Activated naive CD4-positive, alpha-beta T cell treated with anti-CD3 and anti-CD28 coated beads for 36 hours (primary cell): ENCODE measurements at places on chromosomes 6 and 20.
A peak's percentile ranks its signal among the peaks of the same experiment; 100 is the strongest.

DNA sequence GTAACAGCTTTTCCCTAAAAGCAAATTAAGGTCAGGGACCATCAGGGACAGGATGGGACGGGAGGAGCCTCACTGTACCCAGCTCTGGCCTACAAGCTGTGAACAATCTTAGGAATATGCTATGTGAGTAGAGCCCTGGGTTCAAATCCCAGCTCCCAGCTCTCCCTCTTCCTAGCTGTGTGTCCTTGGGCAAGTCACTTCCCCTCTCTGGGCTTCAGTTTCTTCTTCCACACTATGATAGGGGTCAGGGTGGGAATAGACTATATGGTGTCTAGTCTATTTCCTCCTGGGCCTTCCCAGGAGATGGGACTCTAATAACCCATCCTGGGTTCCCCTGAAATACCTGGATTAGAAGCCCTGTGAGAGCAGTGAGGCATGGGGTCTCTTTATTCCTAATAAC, 41.6 kb downstream of the CPNE5 start:
- no peak for DNase-seq

DNA sequence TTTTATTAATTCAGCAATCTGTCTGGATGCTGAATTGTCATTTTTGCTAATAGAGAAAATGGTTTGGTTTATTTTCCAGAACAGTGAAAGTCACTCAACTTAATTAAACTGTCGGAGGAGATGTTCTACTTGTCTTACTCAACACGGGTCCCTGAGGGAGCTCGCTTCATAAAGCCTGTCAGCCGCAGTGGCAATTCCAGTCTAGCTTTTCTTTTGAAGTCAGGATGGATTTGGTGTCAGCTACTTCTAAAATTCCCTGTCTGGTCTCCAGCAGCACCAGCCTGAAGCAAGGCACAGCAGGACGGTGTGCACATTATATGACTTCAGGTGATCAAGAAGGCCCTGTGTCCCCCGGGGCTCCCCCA, 261.5 kb downstream of the SLC24A3 start:
- DNase-seq: no peak

- no peak for DNase-seq
Observed at GRCh38 chr6:152085451-152085921, 278.0 kb downstream of the ESR1 start.

- no peak for DNase-seq
Observed at GRCh38 chr6:132209351-132209750, 191.9 kb downstream of the MOXD1 start.

DNA sequence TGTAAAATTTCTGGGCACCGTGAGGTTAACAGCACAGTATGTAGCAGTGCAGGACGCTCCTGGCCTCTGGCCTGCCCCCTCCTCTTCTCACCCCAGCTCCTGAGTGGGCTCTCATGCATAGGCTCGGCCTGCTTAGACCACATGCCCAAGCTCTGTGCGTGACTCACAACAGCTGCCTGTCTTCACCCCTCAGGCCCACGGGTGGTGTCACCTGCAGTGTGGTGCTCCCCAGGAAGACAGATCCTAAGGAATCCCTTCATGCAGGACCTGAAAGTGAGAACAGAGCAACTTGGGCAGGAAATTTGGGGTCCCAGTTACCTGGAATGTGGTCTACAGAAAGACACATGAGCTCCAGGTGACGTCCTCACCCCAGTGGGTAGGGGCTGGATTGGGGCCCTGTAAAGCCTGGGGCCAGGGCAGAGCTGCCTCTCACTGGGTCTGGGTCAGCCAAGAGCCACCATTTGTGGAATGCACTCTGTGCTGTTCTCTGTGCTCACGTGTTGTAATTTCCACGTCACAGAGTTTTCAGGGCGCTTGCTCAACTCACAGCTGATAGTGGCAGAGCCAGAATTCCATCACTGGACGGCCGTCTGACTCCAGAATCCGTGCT, 37.0 kb upstream of the PXDC1 start:
- DNase-seq: no peak

DNA sequence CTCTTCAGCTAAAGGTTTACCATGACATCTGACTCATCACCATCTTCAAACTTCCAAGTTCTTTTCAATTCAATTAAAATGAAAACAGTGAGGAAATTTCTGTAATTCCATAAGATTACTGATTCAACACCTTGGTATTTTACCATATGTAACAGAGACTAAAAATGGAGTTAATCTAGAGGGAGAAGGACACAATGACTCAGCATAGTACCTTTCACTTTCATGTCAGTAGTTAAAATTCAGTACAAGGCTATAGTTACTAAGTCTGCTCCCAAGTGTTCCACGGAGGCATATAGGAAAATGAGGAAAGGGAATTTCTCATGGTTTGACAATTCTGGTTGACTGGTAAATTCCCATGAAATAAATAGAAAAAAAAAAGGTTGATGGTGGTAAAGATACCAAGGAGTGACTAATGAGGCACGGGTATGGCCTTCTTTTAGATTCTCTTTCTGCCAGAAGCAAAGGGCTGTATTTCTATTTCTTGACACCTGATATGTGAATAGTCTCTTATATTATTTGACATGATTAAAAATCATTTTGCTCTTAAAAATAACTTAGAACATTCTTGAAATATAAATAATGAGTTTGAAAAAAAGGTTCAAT, 526.7 kb upstream of the ADGRB3 start:
- DNase-seq: no peak

- DNase-seq: no peak
Observed at GRCh38 chr6:79463621-79464050, 73.6 kb downstream of the LCA5 start.

GRCh38 chr6:30329331-30329730, 2.6 kb downstream of the TRIM39 start:
- no peak for DNase-seq

DNA sequence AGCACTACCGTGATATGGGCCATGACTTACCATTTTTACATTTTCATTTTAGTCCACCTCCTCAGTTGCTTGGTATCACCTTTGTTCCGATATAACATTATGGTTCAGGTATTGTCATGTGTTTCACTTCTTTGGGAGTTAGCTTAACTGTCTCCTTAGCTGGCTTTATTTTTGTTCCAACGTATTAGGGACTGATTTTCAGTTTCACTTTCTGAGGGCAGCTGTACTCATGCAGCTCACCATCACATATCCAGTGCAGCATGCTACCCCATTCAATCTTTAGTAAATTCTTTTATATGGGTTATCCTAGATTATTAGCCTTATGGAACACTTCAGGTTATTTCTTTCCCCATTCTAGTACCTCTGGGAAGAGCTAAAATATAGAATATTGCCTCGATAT, 362.2 kb upstream of the IRAK1BP1 start:
- no peak for DNase-seq

- no peak for DNase-seq
Observed at GRCh38 chr6:27785294-27785693, 126.9 kb downstream of the OR2B2 start.

- no peak for DNase-seq
Observed at GRCh38 chr6:52326540-52327364, 35.2 kb upstream of the PAQR8 start.

DNA sequence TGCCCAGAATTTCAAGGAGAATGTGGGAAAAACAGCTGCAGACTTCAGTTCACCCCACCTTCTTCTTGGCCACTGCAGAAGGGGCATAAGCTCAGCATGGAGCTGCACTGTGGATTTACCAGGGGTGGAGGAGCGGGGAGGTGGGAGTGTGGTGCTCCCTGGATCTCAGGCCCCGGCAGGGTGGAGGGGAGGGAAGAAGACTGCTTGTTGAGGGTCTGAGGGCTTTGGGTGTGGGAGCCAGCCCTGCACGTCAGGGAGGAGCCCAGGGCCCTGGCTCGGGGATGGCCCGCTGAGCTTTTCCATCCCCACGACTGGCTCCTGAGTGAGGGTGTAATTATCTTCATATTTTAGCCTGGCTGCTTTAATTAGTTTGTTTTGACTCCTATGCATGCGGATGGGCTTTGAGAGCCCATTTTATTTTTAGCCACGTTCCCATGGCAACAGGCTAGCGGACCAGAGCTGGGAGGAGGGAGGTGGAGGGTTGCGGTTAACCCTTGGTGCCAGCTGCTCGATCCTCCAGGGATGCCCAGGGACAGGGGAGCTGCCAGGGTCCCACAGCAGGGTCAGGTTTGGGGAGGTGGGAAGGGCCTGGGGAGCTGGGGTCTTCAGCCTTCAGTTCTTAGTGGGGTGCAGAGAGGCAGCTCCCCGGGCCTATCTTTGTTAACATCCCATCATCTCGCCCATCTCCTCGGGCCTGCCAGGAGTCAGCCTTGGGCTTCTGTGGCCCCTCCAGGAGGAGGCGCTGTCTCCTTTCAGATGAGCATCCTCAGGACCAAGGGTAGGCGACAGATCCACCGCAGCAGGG, 68.2 kb downstream of the RAB44 start:
- peak; percentile 91 for DNase-seq

DNA sequence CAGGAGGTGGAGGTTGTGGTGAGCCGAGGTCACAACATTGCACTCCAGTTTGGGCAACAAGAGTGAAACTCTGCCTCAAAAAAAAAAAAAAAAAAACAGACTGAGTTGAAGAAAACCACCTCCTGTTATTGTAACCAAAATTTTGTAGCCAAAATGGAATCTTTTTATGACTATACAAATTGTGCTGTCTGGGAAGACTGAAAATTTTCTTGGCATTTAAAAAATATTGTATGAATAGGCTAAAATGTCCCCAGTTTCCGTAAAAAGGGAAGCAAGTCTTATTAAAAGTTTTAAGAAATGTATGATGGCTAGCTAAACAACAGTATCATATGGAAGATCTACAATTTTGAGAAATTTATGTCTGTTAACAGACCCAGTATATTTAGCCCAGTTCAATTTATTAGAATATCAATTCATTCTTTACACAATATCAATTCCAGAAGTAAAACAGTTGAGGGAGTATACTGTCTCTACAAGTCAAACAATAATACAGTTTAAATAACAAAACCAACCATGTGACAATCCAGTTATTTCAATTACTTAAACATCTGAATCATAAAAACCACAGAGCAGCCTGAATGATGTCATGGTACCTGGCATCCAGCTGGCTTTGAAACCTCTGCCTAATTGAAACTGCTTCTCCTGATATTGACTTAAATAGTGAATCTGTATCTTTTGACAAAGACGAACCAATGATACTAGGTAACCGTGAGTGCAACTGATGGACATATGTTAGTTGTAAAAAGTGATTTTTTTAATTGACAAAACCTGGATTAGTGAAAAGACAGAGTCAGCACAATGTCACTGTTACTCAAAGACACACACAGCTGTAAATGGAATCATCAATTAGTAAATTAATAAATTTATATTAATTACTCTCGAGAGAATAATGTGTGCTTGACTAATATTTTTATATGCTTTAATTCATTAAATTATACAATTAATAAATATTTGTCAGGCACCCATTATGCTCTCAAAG, 166.6 kb upstream of the MARCKS start:
- peak; percentile 24 for DNase-seq

GRCh38 chr20:23086056-23086566, at the start of gene CD93:
CD93 (minus strand) TSS chr20:23086324; CDS start chr20:23086192, 132 bp downstream.
- DNase-seq: peak; percentile 36

- DNase-seq: no peak
Observed at GRCh38 chr6:128172752-128173682, 272.2 kb upstream of the THEMIS start.

GRCh38 chr6:53375847-53376246, 27.1 kb upstream of the ELOVL5 start:
- DNase-seq: no peak

DNA sequence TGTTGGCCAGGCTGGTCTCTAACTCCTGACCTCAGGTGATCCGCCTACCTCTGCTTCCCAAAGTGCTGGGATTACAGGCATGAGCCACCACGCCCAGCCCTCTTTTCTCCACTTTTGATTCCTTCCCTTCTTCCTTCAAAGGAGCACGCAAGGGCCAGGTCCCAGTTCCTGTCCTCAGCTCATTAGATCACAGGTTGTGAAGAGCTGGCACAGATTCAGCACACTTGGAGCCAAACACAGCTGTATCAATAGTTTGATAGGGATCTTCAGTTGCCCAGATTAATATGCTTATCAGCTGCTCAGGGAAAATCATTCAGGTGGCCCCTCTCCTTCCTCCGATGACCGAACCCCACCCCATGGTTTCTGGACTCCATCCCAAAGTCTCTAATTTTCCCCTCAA, 14.4 kb upstream of the SLC22A23 start:
- DNase-seq: no peak

DNA sequence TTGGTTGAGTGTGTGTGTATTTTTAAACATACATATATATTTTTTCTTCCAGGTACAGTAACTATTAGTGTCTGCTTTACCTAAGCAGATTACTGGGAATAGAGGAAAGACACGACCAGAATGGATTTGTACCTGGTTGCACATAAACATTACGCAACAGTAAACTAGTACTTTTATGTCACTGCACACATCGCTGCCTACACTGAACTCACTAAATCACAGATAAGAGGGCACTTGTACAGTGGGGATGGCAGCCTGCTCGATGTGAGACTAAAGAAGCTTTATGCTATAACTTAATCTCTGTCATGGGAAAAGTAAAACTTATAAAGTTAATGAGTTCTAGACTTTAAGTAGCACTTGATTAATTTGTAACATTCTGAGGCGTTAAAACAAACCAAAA, 89.5 kb upstream of the SIM1 start:
- no peak for DNase-seq

GRCh38 chr6:143676437-143677045, 1.2 kb upstream of the PHACTR2 start:
- no peak for DNase-seq

DNA sequence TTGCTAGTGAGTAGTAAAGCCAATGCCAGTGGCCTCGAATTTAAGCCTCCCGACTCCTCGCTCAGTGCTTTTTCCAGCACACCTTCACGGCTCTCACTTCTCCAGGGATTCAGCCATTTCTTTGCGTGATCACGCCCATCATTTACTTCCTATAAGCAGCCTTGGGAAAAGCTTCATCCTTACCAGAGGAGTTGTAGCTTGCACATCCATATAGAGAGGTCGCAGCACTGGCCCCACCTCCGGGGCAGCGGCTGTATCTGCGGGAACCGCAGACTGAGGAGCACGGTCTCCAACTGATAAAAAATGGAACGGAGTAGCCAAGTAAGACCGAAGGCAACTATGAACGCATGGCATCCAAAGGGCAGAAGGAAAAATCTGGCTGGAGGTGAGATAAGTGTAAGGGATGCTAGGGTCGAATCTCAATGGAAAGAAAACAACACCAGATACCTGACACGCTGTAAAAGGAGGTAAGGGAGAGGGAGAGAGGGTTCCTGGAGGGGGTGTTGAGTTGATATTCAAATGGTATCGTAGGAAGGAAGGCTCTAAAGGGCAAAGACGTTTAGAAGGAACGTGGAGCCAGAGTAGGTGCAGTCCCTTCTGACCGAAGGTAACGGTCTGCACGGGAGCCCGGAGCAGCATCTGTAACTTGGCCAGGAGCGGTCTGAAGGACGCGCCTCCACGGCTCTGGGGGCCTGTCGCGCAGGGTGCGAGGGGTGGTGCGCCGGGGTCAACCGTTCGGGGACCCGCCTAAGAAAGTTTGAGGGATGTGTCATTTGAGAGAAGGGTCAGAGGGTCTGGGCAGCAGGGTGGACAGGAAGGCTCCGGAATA, 640 bp downstream of the NFS1 start:
- no peak for DNase-seq

- DNase-seq: no peak
Observed at GRCh38 chr6:166413491-166413951, 30.8 kb upstream of the MPC1 start.

GRCh38 chr6:149223904-149224351, 93.6 kb upstream of the TAB2 start:
- no peak for DNase-seq

- no peak for DNase-seq
Observed at GRCh38 chr6:38796006-38796405, 80.9 kb downstream of the DNAH8 start.

- peak; percentile 29 for DNase-seq
Observed at GRCh38 chr6:130362128-130362527, 3.7 kb upstream of the TMEM200A start.
